ENCODE measurements at places on chromosomes 4 and X.

DNA sequence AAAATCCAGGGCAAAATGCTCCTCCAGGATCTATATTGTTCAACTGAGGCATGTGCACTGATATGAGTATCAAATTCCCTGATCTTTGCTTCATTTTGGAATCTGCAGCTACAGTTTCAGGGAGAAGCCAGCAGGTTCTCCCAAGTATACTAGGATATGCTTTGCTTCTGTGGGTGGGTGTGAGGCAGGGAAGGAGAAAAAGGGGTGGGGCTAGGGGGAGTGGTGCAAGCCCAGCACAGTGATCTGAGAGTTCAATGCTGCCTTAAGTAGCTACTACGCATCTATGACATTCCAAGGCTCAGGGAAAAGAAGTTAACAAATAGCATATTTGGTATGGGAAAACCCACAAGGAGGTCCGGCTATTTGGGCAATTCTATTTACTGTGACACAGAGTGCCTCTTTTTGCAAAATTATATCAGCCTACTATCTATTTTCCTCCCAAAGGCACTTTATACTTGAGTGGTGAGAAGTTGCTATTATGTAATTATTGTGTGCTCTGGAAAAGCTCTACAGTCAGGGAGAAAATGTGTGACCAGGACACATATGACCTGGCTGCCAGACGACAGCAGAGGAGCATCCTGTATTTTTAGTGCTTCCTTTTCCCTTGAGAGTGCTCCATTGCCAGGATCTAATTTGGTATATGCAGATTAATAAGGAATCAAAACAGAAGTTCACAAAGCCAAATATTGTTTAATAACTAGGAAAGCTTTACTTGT is 162.0 kb downstream of the RNF150 start:
- no peak for DNase-seq

- no peak for DNase-seq
These were observed 967.2 kb downstream of the RPA4 start for GRCh38 chrX:97850911-97851310.

DNA sequence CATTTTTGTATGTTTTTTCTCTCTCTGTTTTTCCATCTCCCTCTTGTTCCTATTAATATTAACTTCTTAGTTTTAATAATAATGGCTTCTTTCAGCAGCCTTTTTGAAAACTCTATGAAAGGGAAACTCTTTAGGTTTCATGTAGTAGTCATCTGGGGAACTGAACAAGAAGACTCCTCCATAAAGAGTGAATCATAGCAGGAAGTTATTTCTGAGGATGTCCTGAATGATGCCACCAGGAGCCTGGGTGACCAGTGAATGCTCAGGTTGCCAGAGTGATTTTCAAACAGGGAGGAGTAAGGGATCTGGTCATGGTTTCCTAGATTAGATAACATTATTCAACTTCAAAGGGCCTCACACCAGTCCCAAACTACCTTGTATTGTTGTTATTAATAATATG is 212.8 kb upstream of the PDE5A start:
- peak; percentile 4 for DNase-seq

DNA sequence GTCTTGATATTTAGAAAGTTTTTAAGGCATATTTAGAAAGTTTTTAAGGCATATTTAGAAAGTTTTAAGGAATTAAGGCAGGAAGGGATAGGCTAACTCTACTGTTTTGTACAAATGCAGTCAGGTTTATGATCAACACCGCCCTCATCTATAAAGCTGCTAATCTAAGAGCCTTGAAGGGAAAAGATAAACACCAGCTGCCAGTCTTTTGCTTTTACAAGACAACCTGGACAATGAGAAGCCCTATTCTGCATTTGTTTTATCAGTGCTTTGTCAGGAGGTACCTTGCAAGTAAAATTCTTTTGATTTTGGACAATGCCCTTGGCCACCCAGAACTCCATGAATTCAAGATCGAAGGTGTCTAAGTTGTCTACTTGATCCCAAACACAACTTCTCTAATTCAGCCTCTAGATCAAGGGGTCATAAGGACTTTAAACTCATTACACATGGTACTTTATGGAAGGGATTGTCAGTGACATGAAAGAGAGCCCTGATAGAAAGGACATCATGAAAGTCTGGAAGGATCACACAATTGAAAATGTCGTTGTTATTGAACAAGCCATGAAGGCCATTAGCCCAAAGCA is 39.8 kb downstream of the IL15 start:
- DNase-seq = no peak

- peak; percentile 43 for DNase-seq
These were observed 10.6 kb downstream of the PBDC1 start for GRCh38 chrX:76183289-76184049.

GRCh38 chrX:97756879-97757278 is 873.2 kb downstream of the RPA4 start:
- no peak for DNase-seq

Measured in fibroblast of skin of scalp (primary cell).